ENCODE measurements at places on chromosomes 7 and 10.

DNA sequence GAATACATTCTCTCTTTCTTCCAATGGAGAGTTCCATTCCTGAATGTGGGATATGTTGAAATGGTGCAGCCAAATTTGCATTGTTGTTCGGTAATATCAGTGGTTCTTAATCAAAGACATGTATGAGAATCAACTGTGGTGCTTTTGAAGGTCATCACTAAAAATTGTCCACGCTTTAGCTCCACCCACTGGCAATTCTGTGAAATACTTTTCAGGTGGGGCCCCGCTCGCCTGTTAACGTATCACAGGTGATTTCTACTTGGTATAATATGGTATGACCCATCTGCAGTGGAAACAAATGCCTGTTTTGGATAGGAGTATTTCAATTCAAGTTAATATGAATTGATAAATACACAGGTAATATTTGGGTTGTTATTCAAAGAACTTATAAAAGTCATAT is 178.4 kb downstream of the NSUN6 start:
- DNase-seq: no peak

DNA sequence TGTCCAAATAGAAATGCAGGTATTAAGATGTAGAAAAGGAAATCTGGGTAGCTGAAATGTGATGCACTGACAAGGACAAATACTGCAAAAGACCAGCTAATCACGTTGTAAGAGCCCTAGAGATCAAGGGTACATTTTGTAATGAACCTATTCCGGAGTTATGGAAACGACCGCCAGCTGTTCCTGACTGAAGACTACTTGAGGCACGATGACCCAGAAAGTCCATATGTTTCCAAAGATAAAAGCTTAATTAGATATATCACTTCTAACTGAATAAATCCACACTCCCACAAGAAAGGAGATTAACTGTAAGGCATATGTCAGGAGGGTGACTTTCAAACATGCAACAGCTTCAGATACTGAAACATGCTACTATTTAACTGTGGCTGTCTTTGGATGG is 253.5 kb downstream of the NSUN6 start:
- DNase-seq: no peak

- DNase-seq: no peak
Measured at GRCh38 chr10:78742730-78743615, 325.8 kb upstream of the ZMIZ1 start.

- no peak for DNase-seq
Measured at GRCh38 chr7:158362001-158362400, 225.6 kb downstream of the PTPRN2 start.

- no peak for DNase-seq
Measured at GRCh38 chr7:12728192-12728538, 40.7 kb downstream of the ARL4A start.

- DNase-seq: no peak
Measured at GRCh38 chr7:48046458-48046857, 11.1 kb downstream of the C7orf57 start.

GRCh38 chr7:66255534-66256100 is 50.5 kb downstream of the TPST1 start:
- no peak for DNase-seq

DNA sequence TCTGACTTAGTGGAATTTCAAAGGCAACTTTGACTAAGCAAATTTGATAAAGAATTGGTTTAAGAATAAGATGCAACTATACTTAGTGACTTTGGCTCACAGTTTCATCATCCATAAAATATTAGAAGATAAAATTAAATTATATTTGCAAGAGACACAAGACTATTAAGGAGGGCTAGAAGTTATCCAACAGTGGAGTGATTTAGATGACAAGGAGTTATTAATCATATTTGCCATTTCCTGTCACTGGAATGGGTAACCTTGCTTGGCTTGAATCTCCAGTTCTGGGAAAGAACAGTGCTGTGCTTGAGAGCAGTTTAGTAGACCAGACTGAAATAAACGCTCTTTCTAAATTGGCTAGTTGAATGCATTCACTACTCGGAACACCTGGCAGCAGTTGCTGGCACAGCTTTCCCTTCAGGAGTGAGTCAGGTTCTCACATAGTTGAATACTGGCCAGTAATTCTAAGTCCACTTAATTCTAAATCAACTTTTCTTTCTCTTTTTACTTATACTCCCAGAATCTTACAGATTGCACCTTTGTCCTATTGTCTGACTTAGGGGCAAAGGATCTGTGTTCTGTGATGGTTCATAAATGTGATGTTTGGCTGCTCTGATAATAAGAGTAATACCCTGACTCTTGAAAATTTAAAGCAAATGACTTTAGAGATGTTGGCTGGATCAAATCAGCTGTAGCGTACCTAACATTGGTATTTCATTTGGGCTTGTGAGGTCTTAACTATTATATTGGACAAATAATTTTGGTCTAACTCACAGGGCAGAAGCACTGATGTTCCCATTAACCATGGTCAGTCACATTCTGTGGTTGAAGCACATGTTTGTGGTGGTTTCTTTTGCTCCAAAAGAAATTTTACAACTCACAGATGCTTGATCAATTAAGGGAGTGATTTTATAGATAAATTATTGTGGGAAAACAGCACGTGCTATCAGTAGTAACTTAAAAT is 16.6 kb downstream of the STMP1 start:
- DNase-seq: peak; percentile 50

GRCh38 chr10:33087152-33087551 is 129.1 kb upstream of the ITGB1 start:
- no peak for DNase-seq

- DNase-seq: no peak
Measured at GRCh38 chr7:47484923-47485639, 96.8 kb downstream of the TNS3 start.

GRCh38 chr10:119308551-119309422 is 101.4 kb downstream of the GRK5 start:
- DNase-seq: no peak

DNA sequence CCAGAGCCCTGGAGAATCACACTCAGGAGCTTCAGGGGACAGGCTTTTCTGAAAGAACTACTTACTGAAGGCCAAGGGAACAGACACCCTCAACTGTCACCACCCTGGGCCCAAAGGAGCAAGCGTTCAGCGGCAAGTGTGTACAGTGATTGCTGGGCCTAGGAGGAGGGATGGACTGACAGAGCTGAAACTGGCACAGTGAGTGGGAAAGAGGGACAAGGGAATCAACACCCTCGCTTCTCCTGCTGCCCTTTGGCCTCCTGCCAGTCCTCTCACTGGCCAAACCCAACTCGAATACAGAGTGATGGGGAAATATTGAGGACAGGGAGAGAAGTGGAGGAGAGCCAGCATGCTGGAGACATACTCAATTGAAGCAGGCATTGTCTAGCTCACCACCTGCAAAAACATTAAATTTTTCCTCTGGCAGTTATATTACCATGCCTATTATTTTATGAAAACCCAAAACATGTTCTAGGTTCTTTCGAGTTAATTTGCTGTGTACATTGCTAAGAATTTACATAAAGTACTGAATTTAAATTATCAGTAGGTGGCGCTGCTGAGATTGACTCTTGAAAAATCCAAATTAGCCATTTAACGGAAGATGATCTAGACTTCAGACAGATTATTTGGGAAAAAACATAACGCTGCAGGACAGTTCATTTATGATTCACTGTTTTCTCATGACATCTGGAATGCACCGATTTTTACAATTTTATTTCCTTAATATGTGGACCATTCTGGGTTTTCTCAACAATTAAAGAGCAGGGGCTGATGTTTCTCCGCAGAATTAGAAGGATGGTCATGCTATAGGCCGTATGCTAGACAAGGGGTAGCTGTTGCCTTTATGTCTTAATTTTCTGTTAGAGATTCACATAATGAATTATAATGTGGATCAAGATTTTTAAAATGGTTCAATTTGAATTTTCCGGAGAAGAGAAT is 14.7 kb upstream of the TMEM236 start:
- DNase-seq: no peak

Data from NCI-H1417 treated with DMSO at 0.1 percent for 48 hours (cell line).